NCI-H510A treated with DMSO at 0.1 percent for 48 hours (cell line): ENCODE measurements at places on chromosomes 4 and X.

DNA sequence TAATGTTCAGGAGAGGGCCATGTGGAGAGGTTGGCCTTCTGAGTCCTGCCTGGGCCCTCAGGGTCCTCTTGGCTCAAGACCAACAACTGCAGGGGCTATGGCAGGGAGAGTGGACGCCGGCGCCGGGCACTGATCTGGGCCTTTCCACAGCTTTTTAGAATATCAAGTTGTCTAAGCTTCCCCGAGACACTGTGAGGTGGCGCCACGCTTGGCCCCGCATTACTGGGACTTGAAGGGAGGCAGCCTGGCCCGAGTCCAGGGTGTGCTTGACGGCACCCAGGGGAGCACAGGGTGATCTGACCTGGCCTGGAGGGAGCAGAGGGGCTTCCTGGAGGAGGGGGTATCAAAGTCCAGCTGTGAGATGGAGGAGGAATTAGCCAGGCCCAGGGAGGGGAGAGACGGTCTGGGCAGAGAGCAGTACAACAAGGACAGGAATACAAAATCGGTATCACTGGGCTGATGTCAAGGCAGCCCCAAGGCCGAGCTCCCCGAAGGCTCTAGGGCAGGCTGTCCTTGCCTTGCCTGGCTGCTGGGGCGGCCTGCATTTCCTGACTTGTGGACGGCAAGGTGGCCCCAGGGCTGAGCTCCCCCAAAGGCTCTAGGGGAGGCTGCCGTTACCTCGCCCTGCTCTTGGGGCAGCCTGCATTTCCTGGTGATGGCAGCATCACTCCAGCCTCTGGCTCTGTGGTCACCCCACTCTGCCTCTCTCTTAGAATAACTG lies 28.1 kb downstream of the ABLIM2 start:
- DNase-seq: no peak

DNA sequence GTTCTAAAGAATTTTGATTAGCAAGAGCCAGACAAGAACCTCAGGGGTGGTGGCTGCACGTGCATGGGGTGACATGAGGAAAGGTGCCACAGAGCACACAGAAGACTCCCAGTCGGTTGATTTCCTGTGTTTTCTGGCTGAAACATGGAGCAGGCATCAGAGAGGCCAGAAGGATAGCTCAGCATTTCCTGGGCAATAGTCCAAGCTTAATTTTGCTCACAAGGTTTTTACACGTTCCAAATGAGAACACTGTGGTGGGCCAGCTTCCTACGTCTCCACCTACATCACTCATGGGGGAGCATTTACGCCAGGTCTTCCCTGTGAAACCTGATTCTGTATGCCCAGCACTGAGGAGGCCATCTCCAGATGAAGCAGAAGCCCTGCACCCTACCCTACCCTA lies 212.5 kb upstream of the CLNK start:
- DNase-seq: no peak

- DNase-seq: no peak
Observed at GRCh38 chr4:77196866-77197265, 39.9 kb downstream of the CCNG2 start.

DNA sequence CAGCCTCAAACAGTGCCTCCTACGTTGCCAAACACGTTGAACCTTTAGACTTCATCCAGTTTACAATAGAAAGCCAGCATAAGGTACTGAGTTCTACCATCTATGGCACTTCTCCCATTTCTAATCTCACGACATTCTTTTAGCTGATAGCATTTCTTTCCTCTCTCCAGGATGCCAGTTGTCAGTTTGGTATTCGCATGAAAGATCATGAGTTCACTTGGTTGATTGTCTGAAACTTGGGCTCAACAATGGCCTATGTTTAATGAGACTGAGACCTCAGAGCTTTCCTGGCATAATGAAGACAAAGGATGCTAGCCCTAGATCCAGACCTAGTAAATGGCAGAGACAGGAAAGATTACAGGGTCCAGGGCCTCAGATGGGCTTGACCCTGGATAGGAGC lies 69.2 kb upstream of the SPRY1 start:
- no peak for DNase-seq

- DNase-seq: no peak
Observed at GRCh38 chr4:158995965-158996364, 106.9 kb upstream of the RAPGEF2 start.

DNA sequence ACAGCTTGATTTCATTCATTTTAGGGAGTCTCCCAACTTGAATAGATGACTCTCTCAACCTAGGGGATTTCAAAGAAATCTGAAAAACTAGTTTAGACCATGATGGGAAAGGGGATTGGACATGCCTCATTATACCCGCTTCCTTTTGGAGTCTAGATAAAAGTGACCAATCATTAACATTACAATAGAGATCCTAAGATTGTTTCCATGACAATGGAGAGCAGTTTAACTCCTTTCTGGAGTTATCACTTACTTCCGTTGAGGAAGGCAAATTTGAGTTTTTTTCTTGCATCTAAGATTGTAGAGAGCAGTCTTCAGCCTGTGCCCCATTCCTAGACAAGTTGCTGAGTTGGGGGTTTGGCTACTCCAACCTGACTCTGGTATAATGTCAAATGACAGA lies 11.4 kb upstream of the IL15 start:
- DNase-seq: no peak

- no peak for DNase-seq
Observed at GRCh38 chr4:35503435-35503834, 740.9 kb downstream of the ARAP2 start.

DNA sequence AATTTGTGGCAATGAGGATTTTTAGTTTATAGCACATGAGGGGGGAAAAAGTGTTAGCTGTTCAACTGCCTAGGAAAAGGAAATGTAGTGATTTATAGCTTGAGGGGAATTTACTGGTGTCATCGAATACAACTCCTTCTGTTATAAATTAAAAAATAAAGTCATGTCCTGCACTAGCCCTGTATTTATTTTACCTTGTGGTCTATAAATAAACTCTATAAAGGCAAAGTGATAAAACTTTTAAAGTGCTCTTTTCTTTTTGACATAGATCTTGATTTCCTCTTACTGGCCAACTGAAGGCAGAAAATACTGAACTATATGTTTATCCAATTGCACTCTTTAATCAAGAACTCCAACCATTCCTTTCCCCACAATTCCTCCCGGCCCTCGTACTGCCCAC lies 672.1 kb upstream of the SLIT2 start:
- no peak for DNase-seq

DNA sequence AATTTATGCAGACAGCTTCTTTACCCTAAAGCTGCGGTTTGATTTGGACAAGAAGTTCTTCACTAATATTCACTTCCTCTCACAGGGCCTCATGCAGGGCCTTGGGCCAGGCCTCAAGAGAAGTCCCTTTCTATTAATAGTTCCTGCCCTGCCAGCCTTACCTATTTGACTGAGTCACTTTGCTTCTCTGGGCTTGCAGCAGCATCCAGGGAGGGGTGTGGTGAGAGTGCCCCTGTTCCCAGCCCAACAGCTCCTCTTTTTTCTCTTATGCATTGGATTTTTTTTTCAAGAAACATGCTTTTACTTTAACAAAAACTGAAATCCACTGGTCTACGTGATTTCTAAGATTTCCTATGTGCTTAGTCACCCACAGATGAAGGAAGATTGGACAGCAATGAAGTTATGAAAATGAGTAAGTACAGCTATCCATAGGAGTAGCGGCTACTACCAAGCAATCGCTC lies 26.7 kb downstream of the FAM156B start:
- no peak for DNase-seq

- no peak for DNase-seq
Observed at GRCh38 chrX:3403748-3404147, 57.3 kb upstream of the MXRA5 start.

DNA sequence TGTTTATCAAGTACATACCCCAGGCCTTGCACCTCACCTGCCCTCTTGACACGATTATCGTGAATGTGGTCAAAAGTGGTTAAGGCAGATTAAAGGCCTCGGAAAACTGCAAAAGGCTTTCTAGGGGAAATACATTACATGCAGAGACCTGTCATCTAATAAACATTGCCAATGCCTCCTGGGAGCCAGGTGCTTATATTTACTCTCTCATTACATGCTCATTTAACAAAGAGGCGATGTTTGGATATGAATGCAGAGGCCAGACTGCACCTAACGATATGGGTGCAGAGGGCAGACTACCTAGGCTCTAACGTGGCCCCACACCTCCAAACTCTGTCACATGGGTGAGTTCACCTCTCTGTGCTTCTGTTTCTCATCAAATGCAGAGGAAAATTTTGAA lies 14.5 kb downstream of the CRMP1 start:
- peak; percentile 37 for DNase-seq

DNA sequence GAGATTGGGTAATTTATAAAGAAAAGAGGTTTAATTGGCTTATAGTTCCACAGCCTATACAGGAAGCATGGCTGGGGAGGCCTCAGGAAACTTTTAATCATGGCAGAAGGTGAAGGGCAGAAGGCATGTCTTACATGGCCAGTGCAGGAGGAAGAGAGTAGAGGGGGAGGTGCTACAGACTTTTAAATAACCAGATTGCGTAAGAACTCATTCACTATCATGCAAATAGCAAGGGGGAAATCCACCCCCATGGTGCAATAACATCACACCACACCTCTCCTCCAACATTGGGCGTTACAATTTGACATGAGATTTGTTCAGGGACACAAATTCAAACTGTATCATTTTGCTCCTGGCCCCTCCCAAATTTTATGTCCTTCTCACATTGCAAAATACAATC lies 353.8 kb upstream of the PABPC5 start:
- no peak for DNase-seq

DNA sequence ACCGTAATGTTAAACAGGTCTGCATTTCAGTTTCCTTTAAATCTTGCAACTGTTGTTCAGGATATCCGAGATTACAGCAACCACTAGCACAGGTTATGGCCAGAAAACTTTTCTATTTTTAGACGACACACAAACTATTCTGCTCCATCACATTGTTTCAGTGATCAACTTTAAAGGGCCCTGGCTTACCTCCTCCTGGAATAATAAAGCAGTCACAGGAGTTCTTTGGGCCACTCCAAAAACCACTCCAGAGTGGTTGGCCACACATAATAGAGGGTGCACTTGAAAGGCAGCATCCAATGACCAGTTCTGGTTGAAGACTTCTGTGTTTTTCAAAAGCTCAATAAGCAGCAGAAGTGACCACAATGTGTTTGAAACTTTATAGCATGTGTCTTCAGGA lies 118.9 kb downstream of the RAB28 start:
- DNase-seq: no peak

DNA sequence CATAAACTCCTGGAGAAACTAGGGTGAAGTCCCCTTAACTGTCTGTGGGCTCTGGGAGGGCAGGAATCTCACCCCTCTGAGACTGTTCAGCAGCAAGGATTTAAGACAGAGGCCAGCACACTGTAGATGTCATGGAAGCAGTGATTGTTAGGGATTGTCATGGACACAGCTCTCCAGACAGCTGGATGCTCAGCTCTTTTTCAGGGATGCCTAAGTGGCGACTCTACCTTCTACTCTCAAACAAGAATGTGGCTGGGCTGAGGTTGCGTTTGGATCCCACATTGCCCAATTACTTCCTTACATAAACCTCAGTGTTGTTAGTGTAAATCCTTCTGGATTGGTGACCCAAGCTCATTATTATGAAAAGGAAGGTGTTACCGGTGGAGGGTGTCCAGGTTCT lies 291.9 kb upstream of the VCX3A start:
- no peak for DNase-seq

- no peak for DNase-seq
Observed at GRCh38 chr4:10577018-10577417, 107.5 kb downstream of the CLNK start.

- DNase-seq: no peak
Observed at GRCh38 chr4:13344216-13344615, 139.9 kb downstream of the RAB28 start.

- no peak for DNase-seq
Observed at GRCh38 chrX:40684092-40684491, 36.7 kb upstream of the CXorf38 start.

DNA sequence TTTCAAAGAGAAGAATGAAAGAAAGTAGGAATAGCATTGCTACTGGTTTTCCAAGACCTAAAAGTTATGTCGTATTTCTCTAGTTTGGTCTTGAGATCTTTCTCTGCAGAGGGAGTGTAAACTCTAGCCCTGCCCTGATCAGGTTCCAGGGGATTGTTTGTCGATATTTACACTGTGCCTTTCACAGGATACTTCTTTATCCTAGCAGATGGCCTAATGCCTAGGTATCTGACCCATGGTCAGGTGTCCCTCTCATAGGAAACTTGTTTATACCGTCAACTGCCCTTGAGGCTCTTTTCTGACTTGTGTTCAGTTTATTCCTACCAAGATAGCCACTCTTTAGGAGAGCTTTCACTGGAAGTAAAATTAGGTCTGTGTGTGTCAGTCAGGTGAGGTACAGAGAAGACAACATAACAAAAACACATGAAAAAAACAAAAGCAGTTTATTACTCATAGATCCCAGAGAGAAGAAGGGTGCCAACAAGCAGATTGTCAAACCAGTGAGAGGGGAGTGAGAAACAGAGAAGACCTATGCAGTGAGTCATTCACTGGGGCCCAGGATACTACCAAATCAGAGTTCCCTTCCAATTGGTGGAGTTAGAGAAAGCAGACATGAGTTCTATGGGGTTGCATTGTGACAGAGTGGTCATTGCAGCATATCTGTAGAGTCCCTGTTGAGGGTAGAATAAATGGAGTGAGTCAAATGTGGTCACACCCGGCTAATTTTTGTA lies 40.6 kb upstream of the THOC2 start:
- no peak for DNase-seq

- no peak for DNase-seq
Observed at GRCh38 chr4:42871671-42872290, 20.7 kb upstream of the GRXCR1 start.

DNA sequence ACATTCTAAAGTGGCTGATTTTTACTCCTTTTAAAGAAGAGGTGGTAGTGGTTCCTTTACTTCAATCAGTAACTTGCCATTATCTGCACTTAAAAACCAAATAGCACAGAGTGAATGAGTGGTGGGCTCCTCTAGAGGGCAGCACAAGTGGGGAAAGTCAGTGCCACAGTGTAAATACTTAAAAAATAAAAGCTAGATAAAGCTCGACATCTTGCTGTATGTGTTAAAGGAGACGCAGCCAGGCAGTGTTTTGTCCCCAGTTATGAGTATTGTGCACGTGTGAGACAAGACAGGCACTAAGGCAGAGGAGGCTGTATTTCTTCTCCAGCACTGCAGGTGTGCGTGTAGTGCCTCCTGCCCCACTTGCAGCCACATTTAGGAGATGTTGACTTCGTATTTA lies 24.6 kb downstream of the NAP1L5 start:
- peak; percentile 18 for DNase-seq

- no peak for DNase-seq
Observed at GRCh38 chr4:155762334-155762733, 3.5 kb downstream of the GUCY1B1 start.

DNA sequence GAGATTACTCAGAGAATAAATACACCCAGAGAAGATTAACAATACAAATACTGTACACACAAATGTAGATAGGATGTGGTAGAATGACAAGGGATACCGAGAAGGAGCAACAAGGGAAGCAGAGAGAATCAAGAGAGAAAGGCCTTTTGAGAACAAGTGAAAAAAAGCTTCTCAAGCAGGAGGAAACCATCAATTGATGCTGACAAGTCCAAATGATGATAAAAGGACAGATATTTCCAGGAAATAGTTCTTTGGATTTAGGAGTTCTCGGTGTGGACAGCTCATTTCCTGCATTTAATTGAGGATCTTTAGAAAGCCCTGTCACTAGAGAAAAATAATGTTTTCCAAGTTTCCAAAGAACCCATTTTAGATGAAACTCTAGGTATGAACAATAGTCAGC lies 48.1 kb downstream of the NPY5R start:
- no peak for DNase-seq
